ENCODE measurements at places on chromosomes 11 and 22.

DNA sequence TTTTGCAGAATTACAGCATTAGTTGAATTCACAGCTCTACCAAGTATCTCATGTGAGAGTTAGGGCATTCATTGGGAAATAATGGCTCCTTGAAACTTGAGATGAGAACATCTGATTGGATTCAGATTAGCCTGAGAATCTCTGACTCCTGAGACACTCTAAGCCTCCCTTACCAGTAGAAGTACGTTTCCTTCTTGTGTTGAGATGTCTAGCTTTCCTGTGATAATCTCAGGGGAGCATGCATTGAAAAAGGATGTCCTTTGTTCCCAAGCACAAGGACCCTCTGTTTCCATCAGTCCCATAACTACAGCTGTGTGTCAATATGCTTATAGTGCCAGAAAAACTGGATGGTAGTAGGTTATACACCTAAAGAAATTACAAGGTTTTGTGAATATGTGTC is 35.2 kb upstream of the RDX start:
- no peak for DNase-seq

GRCh38 chr11:100760744-100761143 is 73.7 kb downstream of the ARHGAP42 start:
- DNase-seq: no peak

DNA sequence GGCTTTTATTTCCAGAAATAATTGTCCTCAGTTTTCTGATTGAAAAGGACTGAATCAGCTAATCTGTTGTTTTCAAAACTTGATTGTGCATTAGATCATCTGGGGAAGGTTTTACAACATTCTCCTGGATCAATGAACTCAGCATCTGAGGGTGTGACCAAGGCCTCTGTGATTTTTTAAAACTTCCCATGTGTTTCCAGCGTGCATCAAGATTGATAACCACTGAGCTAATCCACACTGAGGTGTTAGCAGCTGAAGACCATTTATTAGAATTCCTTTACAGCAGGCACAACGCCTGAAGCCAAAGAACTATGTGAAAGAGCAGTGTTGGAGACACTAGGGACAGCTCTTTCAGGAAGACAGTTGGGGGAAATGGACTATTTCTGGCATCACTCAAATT is 10.2 kb downstream of the VSTM5 start:
- DNase-seq: no peak

GRCh38 chr11:91730057-91730456 is 494.6 kb upstream of the FAT3 start:
- no peak for DNase-seq

DNA sequence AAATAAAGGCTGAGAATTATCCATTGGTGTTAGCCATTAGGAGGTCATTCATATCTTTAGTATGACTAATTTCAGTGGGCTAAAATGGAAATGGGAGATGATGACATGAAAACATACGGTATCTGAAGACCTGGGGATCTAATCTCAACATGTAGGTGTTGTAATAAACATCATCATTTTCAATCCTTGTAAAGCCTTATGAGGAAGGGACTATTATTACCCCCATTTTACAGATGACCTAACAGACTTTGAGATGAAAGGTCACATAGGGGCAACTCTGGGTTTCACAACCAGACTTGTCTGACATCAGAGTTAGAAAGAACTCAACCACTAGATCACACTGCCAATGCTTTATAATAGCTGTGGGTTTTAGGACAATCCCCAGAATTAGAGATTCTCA is 34.8 kb upstream of the TMEM135 start:
- no peak for DNase-seq

All from spinal cord (tissue), 10 donors.